ENCODE measurements at places on chromosomes 5 and 9.

DNA sequence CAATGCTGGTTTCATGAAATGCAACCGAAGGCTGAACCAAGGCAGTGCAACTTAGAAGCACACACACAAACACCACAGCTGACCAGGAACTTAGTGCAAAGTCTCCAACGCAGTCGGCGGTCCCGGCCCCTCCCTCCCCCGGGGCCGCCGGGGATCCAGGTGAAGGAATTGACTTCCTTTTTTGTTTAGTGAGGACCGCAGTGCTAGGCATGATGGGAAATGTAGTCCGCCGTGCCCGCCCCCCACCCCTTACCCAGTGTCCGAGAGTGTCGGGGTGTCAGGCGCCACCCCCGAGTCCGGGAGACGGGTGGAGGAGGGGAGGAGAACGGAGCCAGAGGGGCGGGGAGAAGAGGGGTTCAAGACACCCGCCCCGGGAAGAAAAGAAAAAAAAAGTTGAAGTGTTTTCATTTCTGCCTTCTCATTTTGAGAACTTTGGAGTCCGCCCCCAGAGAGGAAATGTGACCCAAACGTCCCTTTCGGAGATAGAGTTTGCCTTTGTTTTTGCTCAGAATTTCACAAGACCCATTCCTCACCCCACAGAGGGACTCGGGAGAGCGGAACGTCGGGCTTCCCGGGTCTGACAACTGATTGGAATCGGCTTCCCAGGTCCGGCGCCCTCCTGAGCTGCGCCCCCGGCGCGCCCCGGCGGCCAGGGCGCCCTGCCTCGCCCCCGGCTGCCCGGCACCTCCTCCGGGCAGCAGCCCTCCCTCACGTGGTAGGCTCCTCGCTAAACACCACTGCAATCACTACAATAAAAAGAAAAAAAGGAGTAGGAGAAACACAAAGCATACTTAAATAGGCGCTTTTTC lies 2.0 kb downstream of the IER5L start:
- peak; percentile 73 for DNase-seq

DNA sequence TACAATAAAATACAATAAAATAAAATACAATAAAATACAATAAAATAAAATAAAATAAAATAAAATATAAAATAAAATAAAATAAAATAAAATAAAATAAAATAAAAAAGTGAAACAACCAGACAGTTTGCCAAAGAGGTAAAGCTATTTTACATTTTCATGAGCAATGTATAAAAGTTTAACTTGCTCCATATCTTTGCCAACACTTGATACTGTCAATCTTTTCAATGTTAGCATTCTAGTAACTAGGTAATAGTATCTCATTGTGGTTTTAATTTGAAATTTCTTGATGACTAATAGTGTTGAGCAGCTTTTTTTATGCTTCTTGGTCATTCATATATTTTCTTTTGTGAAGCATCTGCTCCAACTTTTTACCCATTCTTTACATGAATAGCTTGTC lies 17.3 kb downstream of the TTC33 start:
- no peak for DNase-seq

DNA sequence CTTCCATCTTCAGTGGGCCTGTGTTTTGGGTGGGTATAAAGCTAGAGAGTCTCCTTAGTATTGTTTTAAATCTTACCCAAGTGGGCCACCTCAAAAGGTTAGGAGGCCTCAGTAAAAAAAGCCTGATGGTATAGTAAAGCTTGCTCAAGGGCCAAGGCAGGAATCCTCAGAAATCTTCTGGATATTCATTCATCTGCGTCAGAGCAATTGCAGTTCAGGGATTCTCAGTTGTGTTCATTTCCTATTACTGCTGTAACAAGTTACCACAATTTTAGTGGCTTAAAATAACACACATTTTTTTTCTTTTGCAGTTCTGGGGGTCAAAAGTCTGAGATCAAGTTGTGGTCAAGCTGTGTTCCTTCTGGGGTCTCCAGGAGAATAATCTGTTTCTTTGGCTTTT lies 985.5 kb downstream of the TLE4 start:
- no peak for DNase-seq

GRCh38 chr9:71986900-71987299 lies 73.5 kb downstream of the C9orf57 start:
- no peak for DNase-seq

DNA sequence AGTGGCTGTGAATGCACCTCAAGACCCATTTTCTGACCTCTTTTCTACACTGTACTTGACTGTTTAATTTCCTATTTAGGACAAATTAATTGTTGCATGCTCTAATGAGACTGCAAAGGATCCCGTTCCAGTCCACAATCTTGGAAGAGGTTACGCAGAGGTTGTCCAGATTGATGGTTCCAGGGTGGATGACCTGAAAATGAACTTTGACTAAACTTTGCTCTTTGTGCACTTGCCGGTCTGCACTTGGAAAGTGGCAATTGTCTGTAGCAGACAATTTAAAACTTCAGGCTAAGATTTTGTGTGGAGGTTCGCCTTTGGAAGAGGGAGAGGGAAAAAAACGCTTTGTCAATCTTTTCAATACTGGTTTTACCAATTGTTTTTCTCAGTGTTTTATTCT lies 267.8 kb downstream of the TMEM161B start:
- no peak for DNase-seq

DNA sequence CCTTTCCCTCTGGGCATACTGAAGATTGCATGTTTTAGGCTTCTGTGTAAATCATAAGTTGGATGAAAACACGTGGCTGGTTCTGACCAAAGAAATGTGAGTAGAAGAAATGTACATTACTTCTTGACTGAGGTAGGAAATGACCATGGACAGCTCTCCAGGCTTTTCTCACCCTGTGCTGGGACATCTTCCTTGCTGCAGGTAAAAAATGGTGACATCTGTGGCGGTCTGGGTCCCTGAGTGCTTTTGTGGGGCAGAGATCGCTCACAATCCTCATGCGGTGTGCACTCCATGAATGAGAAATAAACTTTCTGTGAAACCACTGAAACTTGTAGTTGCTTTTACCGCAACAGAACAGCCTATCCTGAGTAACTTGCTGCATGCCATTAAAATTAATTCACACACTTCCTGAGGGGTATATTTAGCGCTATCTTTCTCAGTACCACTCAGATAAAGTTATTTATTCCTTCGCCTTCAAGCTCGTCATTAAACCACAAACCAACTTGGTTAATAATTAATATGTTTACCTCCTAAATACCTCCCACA lies 730.4 kb downstream of the EFNA5 start:
- DNase-seq: no peak

DNA sequence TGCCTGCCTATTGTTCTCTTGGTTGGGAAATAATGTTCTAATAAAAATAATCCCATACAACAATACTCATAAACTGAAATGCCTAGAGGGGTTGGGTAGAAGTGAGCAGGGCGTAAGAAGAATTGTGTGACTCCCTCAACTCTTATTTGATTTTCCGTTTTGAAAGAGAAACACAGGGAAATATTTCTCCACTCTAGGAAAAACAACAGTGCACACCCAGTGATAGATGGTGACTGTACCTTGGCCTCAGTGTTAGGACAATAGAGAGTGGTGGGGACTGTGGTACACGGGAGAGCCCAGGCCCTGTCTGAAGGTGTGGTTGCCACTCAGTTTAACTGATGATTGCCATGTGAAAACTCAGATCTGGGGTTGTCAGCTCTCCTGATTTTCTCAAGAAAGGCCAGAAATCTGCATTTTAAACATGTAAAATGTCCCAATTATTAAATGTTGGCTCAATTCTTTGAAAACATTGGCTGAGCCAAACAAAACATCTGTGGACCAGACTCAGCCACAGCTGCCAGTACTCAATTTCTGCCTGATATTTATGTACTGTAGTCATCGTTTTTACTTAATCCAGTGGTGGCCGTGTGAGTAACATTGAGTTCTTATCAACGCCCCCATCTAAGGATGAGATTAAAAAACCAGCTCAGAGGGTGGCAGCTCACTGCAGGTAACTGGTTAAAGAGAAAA lies 103.8 kb upstream of the ZNF618 start:
- no peak for DNase-seq

DNA sequence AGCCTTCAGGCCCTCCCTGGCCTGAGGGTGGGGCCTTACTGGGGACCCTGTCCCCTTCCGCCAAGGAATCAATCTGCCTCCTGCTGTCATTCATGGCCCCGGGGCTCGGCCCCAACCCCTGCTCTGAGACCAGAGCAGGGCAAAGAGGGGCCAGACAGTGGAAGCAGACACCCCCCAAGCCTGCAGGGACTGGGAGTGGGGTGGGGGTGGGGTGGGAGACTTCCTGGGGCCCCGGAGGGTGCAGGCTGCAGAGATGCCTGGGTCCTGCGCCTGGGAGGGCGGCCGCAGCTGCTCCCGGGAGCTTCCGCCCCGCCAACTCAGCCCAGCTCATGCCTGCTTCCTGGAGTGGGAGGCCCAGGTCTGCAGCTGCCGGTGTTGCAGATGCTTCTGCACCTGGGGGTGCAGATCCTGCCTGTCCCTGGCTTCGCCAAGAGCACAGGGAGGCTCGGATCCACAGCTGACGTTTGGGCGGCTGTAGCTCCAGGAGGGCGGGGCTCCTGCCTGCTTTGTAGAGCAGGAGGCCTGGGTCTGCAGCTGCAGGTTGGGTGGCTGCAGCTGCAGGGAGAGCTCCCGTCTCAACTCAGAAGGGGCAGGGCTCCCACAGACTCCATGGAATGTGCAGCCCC lies 6.2 kb downstream of the KIF4B start:
- no peak for DNase-seq

DNA sequence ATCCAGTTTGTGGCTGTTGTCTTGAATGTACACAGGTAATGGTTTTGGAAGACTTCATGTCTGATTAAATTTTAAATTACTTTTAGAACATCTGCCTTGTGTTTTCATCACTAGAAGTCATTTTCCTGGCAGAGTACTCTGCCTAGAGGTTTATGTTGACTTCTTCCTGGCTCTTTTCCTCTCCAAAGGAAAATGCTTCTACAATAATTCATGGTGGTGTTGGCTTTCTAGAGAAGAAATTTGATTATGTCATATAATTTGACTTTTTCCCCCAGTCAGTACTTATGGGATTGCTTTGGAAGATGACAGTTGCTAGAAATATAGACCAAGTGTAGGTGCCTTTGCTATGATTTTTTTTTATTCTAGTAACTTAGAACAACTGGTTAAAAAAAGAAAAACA lies 46.8 kb downstream of the F2RL2 start:
- no peak for DNase-seq

GRCh38 chr9:37650299-37650872 lies 368 bp upstream of the FRMPD1 start:
- DNase-seq: no peak

GRCh38 chr9:107215381-107215780 lies 67.7 kb upstream of the RAD23B start:
- no peak for DNase-seq

- no peak for DNase-seq
Measured at GRCh38 chr9:37311938-37312708, 110.4 kb upstream of the GRHPR start.

- DNase-seq: no peak
Measured at GRCh38 chr9:98880311-98881015, 63.2 kb upstream of the COL15A1 start.

GRCh38 chr5:113050721-113051382 lies 74.3 kb downstream of the DCP2 start:
- no peak for DNase-seq

- no peak for DNase-seq
Measured at GRCh38 chr5:55702598-55703345, 9.4 kb downstream of the SLC38A9 start.

DNA sequence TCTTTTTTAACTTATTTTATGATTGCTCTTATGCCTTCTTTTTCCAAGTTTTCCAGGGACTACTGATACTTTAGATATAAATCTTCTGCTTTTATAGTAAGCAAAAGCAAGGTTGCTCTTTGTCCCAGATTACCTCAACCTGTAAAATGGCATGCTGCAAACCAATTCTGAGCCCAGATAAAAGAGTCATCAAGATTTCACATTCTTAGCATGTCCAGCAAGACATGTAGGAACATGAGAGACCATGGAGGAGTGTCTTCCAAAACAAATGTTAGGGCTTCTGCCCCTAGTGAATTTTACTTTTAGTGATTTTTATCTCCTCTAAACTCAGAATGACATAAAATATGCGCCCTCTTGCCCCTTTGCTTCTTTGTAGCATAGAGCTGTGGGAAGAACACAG lies 7.0 kb upstream of the CDC20B start:
- DNase-seq: no peak

DNA sequence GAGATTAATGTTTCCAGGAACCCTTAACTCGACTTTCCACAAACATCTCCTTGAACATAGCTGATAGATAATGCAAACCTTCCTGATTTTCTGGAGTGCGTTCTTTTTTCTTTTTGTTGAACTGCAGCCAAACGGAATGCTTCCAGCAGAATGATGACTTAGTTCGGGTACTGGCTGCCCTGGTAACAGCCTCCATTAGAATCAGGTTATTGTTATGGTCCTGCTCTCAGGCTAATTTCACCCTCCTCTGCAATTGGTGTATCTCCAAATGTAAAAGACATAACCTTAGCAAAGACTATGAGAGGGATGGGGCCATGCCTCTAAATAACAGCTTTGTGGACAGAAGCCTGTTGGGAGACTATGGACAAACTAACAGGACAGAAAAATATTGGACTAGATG lies 116.5 kb downstream of the PDE4D start:
- no peak for DNase-seq

- peak; percentile 40 for DNase-seq
Measured at GRCh38 chr5:72597456-72597948, 90.3 kb upstream of the ZNF366 start.

DNA sequence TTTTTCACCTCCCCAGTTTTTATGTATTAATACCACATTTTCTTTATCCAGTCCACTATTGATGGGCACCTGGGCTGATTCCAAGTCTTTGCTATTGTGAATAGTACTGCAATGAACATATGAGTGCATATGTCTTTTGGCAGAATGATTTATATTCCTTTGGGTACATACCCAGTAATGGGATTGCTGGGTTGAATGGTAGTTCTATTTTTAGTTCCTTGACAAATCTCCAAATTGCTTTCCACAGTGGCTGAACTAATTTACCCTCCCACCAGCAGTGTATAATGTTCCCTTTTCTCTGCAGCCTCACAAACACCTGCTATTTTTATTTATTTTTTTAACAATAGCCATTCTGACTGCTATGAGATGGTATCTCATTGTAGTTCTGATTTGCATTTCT lies 340.2 kb downstream of the ADAMTS6 start:
- DNase-seq: no peak

GRCh38 chr5:67173959-67174358 lies 22.6 kb downstream of the CD180 start:
- no peak for DNase-seq

DNA sequence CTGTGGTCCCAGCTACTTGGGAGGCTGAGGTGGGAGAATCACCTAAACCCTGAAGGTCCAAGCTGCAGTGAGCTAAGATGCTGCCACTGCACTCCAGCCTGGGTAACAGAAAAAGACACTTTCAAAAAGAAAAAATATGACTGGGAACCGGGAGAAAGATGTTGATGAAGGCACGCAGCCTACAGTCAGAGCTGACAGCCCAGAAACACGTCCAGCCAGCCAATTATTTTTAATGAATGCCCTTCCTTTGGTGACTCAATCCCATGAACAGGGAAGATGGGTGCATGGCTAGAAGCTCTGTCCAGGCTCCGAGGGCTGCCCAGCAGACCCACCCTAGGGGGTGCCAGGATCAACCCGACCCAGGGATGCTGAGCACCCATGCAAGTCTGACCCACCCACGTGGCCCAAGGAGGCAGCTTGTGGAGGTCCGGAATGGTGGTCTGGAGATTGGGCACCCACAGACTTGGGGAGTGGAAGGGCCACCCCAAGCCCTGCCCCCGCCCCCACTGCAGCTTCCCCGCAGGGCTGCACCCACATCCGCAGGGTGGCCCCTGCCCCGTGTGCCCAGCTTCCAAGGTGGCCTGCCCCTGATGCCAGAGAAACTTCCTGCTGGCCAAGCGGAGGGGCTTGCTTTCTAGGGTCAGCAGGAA lies 51.0 kb downstream of the ADAMTS2 start:
- no peak for DNase-seq

- no peak for DNase-seq
Measured at GRCh38 chr5:136141561-136141960, 8.9 kb downstream of the SMAD5 start.

- DNase-seq: no peak
Measured at GRCh38 chr9:99076483-99077171, 28.3 kb upstream of the TGFBR1 start.

Measured in SW 1271 (cell line).